ENCODE measurements at places on chromosomes 11 and 22.
A peak's percentile ranks its signal among the peaks of the same experiment; 100 is the strongest.

GRCh38 chr22:42016111-42016510, 17.5 kb downstream of the WBP2NL start:
- no peak for DNase-seq

DNA sequence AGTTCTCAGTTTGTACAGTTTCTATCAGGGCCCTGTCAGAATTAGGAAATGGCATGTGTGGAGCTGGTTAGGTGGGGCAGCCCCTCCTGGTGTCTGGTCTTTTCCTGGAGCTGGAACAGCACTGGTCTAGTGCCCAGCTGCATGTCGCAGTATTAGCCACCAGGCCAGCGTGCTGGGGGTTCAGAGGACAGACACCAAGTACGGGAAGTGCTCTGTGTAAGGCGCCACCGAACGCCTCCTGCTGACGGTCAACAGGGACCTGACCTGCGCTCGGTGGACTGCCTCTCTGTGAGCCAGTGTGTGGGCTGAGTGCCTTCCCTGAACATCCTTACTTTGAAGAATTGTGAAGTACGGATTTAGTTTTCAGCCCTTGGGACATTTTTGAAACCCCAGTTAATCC, 33.9 kb downstream of the AP2A2 start:
- DNase-seq, result no peak

DNA sequence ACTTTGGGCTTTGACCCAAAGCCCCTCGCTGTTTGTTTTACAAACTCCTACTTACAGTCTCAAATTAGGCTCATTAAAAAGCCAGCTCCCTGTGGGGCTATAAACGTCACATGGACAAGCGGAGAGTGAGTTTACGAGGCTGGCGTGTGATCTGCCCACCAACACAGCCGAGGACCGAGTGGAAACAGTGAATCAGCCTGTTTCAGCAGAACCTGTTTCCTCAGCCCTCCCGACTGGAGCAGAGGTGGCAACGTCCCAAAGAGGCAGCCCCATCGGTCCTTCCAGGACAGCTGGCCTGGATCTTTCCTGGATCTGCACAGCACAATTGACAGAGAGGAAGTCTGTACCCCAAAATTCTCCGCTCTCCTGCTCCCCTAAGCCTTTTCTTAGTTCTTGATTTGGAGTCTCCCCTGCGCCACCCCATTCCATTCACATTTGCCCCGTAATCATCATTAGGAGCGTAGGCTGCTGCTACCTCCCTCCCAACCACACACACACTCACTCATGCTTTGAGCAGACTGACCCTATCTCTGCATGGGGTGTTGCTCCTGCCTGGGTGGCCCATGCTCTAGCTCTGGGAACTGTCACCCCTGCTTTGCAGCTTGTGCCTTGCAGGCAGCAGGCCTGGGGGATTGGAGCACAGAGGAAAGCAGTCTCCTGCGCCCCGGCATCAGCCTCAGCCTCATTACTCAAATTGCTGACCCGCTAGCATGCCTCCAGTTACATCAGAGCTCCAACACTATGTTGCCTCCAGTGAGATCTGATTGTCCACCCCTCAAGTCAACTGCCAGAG, 117.8 kb downstream of the NAT10 start:
- no peak for DNase-seq

GRCh38 chr11:122491509-122491908, 164.0 kb upstream of the UBASH3B start:
- DNase-seq, result peak; percentile 70

GRCh38 chr22:22593964-22594656, 35.0 kb upstream of the PRAME start:
- DNase-seq, result peak; percentile 79

DNA sequence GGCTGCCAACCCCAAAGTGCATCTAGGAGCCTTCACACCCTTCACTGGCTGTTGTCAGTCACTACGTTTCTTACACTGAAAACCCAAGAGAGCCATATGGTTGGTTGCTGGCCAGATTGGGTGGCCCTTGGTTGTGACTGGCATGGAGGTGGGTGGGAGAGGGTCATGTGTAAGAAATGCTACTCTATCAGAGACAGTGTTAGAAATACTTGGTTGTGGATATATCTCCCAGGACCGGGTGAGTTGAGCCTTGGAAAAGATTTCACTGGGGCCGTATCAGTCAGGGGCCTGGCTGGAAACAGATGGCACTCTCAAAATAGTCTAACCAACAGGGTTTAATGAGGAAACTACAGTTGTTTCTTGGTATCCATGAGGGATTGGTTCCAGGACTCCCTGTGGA, 15.2 kb downstream of the ENDOD1 start:
- DNase-seq, result no peak

GRCh38 chr11:75563501-75563977, 1.5 kb downstream of the SERPINH1 start:
- DNase-seq, result no peak

GRCh38 chr11:396511-396947, 2.5 kb downstream of the PKP3 start:
- peak; percentile 68 for DNase-seq

DNA sequence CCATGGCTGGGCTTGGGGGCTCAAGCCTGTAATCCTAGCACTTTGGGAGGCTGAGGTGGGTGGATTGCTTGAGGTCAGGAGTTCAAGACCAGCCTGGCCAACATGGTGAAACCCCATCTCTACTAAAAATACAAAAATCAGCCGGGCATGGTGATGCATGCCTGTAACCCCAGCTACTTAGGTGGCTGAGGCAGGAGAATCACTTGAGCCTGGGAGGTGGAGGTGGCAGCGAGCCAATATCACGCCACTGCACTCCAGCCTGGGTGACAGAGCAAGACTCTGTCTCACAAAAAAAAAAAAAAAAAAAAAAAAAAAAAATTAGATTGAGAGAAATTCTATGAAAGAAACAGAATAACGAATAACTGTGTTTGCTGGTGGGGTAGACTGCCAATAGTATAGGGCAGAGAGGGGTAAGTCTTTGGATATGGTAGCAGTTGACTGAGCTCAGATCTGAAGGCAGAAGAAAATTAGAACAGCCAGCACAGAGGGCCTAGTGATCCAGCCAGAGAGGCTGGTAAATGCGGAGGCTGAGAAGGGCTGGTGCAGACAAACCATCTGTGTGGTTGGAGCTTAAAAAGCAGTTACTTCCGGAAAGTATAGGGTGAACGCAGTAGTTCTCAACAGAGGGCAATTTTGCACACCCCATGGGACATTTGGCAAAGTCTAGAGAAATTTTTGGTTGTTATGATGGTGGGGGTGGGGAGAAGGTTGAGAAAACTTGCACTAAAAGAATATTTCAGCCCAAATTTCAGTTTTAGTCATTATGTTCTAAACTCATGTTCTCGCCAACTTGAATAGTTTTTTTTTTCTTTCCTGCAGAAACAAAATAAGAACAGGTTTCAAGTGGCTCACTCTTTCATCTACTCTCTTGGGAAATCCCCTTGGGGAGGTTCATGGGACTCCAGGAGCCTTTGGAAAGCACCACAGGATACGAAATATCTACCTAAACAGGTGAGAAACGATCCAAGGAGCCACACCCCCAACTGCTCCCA, 1.6 kb upstream of the HORMAD2 start:
- no peak for DNase-seq

DNA sequence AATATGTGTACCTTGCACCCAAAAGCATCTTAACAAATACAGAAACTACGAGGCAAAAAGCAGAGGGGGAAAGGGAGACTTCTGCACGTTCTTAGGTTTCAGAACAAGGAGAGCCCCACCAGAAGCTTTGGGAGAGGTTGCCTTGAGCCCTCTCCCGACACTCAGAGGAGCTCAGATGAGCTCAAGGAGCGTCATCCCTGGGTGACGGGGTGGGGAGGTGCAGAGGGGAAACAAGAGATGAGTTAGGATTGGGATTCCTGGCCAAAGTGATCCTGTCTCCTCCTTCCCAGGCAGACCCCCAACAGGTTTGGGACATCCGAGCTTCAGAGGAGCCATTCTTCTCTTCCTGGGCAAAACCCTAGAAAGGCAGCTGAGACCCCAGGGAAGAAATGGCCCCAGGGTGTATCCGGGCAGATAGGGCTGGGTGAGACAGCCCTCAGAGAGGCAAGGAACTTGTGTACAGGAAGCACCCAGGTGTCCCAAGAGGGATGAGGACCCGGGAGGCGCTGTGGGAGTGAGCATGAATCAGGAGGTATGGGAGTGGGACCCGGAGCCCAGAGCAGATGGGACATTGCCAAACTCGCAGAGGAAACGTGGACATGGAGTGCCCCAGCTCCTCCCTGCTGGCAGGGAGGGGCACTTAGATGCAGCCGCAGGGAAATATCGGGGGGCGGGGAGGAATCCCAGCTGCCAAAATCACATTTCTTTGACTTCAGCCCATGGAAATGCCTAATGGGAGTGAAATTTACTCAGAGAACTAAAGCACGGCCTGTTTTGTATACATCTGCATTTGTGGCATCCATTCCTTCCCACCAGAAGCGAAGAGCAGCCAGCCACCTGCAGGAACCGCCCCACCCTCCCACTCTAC, 12.4 kb downstream of the C1QTNF6 start:
- DNase-seq, result no peak

DNA sequence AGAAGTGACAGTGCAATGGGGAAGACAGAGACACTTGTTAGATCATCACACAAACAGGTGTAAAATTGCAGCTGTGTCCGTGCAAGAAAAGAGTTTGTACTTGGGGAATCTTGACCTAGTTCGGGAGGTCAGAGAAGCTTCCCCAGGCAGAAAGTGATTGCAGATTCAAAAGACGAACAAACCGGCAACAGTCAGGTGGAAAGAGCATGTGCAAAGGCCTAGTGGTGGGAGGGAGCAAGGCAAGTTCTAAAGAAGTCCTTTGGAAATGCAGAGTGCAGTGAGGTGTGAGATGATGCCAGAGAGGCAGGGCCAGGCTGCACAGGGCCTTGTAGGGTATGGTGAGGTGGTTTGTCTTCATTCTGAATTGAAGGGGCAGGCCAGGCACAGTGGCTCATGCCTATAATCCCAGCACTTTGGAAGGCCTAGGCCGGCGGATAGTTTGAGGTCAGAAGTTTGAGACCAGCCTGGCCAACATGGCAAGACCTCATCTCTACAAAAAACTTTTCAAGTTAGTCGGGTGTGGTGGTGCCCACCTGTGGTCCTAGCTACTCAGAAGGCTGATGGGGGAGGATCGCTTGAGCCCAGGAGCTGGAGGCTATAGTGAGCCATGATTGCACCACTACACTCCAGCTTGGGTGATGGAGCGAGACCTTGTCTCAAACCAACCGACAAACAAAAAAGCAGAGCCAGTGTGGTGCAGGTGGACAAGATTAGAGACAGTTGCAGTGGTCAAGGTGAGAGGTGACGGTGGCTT, 1.9 kb upstream of the ESS2 start:
- DNase-seq, result no peak

GRCh38 chr11:120169981-120170698, 32.2 kb upstream of the TRIM29 start:
- no peak for DNase-seq
